ENCODE measurements at places on chromosomes 13 and 19.

- no peak for DNase-seq
Measured at GRCh38 chr13:112838842-112839117, 130.2 kb upstream of the MCF2L start.

DNA sequence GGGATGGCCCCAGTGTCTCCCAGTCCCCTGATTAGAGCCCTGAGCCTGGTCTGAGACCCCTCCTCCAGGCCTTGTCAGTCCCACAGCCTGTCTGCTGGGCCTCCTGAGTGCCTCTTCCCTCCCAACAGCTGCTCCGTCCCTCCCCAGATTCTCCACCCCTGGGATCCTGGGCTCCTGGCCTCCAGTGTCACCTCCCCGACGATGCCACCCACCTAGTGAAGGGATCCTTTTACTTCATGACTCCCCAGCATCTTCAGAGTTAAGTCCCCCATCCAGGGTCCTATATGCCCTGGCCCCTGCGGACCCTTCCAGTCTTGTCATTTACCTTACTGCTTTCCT lies 4.4 kb upstream of the PRX start:
- no peak for DNase-seq

DNA sequence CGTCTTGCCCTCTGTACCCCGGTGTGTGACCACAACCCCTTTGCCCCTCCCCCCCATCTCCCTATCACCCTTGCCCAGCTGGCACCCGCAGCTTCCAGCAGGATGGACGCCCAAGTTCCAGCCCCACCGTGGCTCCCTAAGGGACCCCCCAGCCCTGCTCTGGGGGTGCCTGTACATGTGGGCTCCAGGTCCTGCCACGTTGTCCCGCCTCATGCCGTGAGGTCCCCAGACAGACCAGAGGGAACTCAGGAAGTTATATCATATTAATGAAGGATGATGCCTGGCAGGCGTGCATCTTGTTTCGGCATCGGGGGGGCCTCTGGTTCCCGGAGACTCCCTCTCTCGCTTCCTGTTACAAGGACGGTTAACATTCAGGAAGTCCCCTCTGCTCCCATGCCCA lies 1.6 kb upstream of the PTGIR start:
- DNase-seq = no peak

DNA sequence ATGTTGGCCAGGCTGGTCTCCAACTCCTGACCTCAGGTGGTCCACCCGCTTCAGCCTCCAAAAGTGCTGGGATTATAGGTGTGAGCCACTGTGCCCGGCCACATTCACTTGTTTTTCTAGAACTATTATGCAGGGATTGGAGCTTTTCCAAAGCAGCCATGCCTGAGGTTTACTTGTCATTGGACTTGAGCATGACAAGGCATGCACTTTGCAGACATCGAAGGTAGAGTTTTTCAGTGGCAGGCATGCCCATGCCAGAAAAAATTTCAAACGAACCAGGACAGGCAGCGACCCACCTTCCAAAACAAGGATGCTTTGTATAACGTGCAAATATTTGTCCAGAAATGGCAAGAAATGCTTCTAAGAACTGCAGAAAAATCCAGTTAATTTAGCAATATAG lies 17.7 kb downstream of the PNMA8A start:
- no peak for DNase-seq

DNA sequence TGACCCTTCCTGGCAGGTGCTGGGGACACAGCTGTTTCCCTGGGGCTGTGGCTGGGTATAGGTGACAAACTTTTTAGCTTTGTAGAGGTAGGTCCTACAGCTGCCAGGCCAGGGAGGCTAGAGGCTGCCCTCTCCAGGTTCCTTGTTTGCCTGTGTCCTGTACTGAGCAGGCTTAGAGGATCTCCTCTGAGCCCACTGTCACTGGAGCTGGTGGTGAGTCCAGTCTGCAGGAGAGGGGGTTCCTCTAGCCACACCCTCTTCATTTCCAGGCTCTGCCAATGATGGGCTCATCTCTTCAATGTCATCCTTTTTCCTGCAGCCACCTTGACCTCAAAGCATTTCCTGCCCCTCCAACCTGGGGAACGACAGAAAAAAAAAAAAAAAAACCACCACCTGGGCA lies 12.6 kb upstream of the RAB11B start:
- no peak for DNase-seq

DNA sequence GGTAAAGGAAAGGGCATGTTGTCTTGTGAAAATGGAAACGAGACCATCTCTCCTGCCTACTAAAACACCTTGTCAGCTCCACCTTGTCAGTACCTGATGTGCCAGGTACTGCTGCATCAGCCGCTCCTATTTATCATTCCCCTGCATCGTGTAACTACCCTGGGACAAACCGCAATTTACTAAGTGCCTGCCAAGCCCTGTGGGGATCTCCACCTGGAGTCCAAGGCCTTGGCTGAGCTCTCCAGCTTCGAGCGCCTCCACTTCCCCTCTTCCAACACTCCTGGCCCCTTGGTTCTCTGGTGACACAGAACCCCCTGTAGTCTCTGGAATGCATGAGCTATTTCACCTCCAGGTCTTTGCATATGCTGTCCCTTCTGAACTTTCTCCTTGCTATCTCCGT lies 25.9 kb upstream of the CCNP start:
- no peak for DNase-seq

DNA sequence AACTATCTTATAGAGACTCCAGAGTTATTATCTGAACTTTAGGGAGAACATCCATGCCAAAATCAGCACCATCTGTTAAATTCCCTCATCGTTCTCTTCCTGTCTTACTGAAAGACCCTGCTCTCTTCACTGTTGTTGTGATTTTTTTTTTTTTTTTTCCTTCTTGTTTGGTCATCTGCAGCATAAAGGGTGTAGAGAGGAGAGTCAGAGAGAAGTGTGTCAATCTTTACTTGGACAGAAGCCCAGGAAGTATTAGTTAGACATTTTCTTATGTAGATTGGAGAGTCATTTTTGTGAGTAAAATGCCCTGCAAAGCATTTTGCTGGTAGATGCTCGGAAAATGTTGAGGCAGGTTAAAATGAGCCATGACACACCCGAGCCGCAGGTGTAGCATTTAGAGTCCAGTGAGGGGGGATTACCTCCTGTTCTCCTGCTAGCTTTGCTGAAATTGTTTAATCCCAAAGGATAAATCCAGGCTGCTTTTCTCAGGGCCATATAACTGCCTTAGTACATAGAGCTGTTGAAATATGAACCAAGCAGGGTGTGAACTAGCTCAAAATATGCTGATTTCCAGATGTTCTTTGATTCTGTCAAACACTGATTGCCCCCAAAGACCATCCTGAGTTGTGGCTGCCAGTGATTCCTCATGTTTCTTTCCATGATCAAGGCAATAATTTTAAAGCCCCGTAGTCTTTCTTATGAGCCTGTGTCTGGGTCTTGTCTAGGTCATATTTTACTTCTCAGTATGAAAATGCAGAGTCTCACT lies 143.5 kb downstream of the DCT start:
- no peak for DNase-seq

Measured in BJ (cell line).